ENCODE measurements at places on chromosomes 7 and 10. TPM values are rescaled to one million over a fixed set of nuclear protein-coding genes. Genes with fewer than 3 reads are reported as not detected.

GRCh38 chr7:111832174-111832573 is 269.9 kb upstream of the IMMP2L start:
- no peak for DNase-seq

- no peak for DNase-seq
Measured at GRCh38 chr10:17669185-17669872, 25.4 kb downstream of the STAM start.

Gene SLK
- polyA plus RNA-seq, result 62.8 TPM

Gene CFAP43
- 14.8 TPM for polyA plus RNA-seq

- no peak for DNase-seq
Measured at GRCh38 chr7:50426280-50427045, 23.7 kb downstream of the FIGNL1 start.

DNA sequence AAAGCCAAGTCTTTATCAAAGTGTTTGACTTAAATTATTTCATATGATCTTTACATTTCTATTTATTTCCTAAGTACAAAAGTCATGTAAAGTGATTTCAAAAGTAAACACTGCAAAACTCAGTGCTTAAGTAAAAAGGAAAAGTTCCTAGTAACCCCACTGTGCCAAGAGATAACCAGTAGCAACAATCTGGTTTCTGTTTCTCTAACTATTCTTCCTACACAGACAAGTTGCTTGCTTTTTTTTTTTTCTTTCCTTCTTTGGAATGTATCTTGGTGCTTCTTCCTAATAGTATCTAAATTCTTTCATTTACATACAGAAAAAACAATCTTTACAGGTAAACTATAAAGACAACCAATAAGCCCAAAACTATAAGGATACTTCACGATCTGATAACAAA is 3.1 kb downstream of the JCAD start:
- DNase-seq, result no peak

DNA sequence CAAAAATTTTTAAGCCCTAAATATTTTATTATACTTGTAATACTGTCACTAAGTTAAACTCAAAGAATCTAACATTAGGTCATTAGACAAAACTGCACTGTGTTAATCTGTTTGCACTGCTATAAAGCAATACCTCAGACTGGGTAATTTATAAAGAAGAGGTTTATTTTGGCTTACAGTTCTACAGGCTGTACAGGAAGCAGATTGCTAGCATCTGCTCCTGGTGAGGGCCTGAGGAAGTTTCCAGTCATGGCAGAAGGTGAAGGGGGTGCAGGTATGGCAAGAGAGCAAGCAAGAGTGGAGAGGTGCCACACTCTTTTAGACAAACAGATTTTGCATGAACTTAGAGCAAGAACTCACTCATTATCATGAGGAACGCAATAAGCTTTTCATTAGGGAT is 125.7 kb downstream of the IMMP2L start:
- DNase-seq, result no peak

DNA sequence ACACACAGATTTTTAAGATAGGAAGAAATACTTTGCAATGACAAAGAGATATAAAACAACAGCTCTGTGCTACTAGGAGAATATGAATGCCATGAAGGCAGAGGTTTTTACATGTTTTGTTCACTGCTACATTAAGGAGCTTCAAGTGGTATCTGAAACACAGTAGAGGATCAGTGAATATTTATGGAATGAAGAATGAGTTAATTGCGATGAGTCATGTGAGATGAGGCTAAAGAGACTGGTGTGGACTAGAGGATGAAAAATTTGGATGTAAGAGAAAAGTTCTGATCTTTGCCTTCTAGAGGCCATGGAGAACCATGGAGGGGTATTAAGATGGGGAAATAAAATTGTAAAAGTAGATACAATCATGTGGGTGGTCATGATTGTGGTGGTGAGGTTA is 434.2 kb downstream of the PHTF2 start:
- DNase-seq, result no peak

Gene PAX4
- not detected for polyA plus RNA-seq

- DNase-seq, result no peak
Measured at GRCh38 chr10:44962870-44963738, 3.5 kb downstream of the RASSF4 start.

DNA sequence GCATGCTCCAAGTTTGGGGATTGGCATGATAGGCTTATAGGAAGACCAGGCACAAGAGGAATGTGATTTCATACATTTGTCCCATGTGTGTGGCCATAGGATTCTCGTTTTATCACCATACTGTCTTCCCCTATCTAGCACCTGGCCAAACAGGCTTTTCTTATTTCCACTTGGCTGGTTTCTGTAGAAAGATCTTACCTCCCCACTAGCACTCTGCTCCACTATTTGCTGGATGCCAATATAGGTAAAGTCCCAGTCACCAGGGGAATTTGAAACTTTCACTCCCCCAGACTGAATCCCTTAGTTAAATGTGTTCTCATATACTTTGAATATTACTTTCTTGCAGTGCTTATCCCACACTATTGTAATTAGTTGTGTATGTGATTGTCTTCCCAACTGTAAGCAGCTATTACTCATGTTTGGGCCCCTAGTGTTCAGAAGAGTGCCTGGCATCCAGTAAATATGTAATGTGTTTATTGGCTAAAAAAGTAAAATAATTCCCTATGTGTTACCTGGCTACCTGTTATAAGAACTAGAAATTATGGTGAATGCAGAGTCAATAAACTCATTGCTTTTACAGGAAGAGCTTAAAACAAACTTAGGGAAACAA is 109.0 kb downstream of the LRMDA start:
- DNase-seq, result no peak

- no peak for DNase-seq
Measured at GRCh38 chr7:16743236-16743635, 10.3 kb upstream of the TSPAN13 start.

- DNase-seq, result peak; percentile 46
Measured at GRCh38 chr7:44078521-44078920, 3.8 kb downstream of the POLM start.

DNA sequence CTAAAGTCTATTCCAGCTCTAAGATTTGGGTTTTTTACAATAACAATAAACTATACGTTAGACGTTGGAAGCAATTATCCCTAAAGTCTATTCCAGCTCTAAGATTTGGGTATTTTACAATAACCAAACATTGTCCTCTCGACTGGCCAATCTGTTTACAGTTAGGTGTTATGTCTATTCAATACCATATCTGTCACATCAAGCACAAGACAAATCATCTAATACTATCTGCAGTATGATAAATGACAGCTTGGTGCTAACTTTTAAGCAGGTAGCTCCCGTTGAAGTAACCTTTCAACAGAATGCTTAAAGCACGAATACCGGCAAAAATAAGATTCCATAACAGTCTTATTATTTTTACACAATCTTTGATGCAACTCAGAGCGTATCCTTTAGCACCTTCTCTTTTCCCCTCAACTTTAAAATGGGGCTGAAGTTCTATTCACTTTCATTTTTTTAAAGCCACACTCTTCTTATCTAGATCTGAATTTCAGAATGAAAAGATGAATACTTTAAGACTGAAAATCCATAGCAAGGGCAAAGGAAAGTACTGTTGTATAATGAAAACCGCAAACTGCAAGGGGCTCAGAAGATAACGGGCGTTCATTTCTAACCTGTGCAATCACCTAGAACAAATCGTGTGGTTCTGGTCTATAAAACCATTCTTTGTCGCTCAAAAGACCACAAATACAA is 925 bp downstream of the H2AZ2 start:
- no peak for DNase-seq

Gene NT5C2
- polyA plus RNA-seq, result 110 TPM

DNA sequence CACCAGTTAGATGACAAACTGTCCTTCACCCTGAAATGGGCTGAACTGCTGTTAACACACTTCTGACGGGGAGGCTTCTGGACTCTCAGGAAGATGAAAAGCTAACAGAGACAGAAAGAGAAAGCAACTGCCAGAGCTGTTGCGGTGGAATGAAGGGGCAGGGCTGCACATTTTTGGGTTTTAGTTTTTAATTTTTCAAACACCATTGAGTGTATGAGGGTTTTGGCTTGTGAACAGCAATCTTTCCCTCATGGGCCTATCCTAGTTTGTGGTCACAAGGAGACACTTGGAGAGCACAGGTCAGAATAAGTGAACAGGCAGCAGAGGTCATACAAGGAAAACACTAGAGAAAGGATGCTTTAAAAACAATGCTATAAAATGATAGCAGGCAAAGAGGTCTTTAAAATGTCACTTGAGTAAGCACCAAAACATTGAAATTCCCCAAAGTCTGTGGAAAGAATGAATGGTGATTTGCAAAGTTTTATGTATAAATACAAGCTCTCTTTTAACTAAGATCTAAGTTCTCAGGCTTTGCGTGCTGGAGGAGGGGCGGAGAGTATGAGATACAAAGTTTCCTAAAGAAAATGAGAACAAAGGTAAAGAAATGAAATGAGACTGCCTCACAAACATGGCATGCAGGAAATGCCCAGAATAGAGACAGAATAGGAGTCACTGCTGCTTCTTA is 101.4 kb upstream of the GLI3 start:
- DNase-seq, result no peak

GRCh38 chr7:41886262-41886900 is 183.5 kb upstream of the INHBA start:
- no peak for DNase-seq

Gene LIPM
- polyA plus RNA-seq, result 0.11 TPM

Gene ASB10
- not detected for polyA plus RNA-seq

DNA sequence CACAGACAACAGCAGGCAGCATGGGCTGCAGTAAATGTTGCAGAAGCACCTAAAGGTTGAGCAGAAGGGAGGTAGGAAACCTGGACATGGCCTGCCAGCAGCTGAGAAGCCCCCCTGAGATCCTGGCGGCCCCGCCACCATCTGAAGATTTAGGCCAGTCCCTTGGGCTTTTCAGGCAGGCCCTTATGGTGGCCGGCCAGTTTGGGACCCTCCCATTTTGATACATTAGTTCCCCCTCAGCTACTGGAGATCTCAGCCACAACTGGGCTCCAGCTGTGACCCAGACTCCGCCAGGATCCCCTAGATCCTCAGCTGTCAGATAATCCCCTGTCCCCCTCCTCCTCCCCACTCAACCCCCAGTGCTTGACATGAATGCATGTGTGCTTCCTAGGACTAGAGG is 34.4 kb downstream of the ZNF783 start:
- DNase-seq, result no peak

Gene ABI1
- 64.5 TPM for polyA plus RNA-seq

DNA sequence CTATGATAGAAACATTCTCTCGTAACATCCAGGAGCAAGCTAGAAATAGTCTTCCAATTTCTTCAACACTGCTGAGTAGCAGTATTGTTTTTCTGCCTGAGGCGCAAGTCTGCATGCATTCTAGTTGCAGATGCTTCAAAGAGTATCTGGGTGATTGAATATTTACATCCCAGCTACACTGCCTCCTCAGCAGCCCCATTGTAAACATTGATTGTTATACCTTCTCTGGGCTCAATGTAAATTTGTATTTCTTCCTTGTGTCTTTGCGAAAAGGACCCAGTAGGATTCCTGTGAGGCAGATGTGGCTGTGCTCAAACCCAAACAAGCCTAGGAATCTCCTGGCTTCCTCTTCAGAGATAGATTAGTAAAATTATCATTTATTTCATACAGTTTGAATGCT is 320.7 kb downstream of the CDC14C start:
- no peak for DNase-seq

DNA sequence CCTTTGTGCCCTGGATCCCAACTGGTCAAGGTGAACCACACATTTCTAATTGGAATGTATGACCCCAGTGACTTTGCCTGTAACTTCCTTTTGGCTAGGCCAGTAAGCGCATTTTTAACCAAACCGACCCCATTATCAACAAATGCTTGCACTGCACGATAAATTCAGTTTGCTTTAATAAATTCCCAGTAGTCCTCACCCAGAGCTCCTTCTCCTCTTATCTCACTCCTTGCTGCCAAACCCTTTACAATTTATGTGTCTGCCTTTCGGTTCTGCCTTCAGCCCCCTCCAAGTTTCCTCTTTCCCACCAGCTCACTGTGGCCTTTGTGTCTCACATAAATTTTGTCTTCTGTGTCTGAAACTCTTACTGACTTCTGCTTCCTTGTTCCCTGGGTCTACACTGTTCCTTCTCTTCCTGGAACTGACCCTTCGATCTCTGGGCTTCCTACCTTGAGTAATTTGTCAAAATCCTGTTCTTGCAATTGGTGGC is 59.0 kb downstream of the TBXAS1 start:
- no peak for DNase-seq

GRCh38 chr7:151389768-151390597 is 19.9 kb downstream of the WDR86 start:
- no peak for DNase-seq

Gene SAMD9
- polyA plus RNA-seq, result 7.4 TPM

Gene TAC1
- polyA plus RNA-seq, result 0.83 TPM

DNA sequence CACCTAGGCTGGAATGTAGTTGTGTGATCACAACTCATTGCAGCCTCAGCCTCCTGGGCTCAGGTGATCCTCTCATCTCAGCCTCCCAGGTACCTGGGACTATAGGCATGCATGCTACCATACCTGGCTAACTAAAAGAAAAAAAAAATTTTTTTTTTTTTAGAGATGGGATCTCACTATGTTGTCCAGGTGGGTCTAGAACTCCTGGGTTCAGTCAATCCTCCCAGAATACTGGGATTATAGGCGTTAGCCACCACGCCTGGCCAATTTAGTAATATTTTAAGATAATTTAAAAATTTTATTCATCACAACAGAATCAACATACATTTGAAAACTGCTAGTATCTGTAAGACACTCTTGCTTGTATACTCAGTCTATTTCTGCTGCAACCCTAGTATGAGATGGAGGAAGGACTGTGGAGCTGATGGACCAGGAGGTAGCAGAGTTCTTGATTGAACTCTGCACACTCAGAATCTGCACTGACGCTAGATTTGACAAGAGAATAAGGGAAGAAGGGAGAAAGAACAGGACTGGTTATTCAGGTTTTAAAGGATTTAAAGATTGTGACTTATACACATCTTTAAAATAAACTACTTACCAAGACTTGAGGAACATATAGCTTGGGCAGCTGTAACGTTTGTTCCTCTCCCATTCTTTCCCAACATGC is 57.6 kb downstream of the VCL start:
- no peak for DNase-seq

Gene SKIDA1
- polyA plus RNA-seq, result 10.3 TPM

Gene OAT
- polyA plus RNA-seq, result 98.6 TPM

Gene CPA2
- 0.34 TPM for polyA plus RNA-seq

- peak; percentile 48 for DNase-seq
Measured at GRCh38 chr7:153381275-153382040, 621.9 kb downstream of the ACTR3B start.

Gene PDK4
- 17.0 TPM for polyA plus RNA-seq
